SJSA1 (cell line): ENCODE measurements at places on chromosomes 12 and 14.

GRCh38 chr12:6821591-6822425 lies at the start of gene GPR162:
Gene GPR162, plus strand, starts transcription at chr12:6821821. Its CDS starts 2,078 bp downstream, at chr12:6823899.
- DNase-seq, result no peak

GRCh38 chr14:96303981-96304380 lies 48.0 kb downstream of the BDKRB1 start:
- no peak for DNase-seq

- DNase-seq, result no peak
Observed at GRCh38 chr12:52208424-52209165, 16.8 kb upstream of the KRT80 start.

- no peak for DNase-seq
Observed at GRCh38 chr12:95815632-95816212, 25.2 kb upstream of the NTN4 start.

- DNase-seq, result no peak
Observed at GRCh38 chr12:42918443-42918842, 328.9 kb upstream of the PRICKLE1 start.

DNA sequence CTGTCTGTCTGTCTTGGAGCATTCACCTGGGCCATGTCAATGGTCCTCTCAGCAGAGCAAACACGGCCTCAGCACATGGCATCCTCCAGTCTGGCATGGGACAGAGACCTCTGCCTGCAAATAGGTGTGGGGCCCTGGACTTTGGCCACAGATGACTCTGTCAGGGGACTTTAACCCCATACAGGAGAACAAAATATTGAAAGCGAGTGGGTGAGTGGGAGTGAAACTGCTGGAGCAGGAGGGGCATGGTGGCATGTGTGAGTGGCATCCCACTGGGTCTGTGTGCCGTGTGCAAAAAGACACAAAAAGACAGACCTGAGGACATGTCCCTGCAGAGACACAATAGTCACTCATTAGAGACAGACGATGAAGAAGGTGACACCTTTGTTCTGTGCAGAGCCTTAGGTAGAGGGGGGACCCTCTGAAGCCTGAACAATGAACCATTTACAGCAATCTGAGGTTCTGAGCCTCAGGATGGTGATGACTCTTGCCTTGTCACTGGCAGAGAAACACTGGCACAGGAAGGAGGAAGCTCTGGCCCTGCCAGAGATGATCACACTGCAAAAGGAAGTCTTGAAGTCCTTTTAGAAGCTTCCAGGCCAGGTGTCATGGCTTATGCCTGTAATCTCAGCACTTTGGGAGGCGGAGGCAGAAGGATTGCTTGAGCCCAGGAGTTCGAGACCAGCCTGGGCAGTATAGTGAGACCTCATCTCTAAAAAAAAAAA lies 7.5 kb downstream of the LAG3 start:
- DNase-seq, result no peak

DNA sequence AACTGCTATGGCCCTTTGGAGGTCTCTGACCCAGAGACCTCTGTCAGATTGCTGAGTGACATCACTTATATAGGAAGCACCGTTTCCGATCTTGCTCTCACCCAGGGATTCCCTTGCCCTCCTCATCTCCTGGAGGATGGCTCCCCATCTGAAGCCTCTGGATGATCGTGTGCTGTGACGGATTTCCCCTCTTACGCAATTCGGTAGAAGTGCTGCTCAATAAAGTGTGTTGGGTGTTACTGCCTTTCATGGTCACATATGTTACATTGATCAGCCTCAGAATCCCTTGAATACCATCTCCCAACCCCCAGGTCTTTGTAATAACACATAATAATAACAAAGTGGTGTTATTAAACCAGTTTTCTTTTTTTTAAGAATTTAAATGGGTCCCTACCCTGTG lies 107.3 kb upstream of the CLEC14A start:
- DNase-seq, result no peak

DNA sequence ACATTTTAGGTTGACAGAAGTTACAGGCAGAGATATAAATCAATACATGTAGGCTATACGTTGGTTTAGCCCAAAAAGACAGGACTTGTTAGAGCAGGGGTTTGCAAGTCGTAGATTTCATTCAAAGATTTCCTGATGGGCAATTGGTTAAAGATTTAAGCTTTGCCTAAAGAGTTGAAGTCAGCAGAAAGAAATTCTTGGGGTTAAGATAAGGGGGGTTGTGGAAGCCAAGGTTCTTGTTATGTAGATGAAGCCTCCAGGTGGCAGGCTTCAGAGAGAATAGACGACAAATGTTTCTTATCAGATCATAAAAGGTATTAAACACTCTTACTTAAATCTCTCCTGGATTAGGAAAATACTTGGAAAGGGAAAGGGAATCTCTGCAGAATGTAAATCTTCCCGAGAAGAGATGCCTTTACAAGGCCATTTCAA lies 510.8 kb downstream of the TMTC2 start:
- DNase-seq, result no peak
